ENCODE measurements at places on chromosomes 6 and 20.

DNA sequence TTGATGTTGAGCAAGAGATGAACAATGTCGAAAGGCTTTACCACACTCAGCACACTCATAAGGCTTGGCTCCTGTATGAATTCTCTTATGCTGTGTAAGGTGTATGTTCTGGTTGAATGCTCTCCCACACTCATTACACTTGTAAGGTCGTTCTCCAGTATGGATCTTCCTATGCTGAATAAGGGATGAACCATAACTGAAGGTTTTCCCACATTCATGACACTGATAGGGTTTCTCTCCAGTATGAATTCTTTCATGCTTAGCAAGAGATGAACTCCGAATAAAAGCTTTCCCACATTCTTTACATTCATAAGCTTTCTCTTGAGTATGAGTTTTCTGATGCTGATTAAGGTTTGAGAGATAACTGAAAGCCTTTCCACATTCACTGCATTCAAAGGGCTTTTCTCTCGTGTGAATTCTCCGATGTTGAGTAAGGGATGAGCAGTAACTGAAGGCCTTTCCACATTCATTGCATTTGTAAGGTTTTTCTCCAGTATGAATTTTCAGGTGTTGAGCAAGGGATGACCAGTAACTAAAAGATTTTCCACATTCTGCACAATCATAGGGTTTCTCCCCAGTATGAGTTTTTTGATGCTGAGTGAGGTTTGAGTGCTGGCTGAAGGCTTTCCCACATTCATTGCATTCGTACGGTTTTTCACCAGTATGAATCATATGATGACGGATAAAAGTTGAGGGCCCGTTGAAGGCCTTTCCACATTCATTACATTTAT lies 21.1 kb downstream of the ZNF184 start:
- DNase-seq, result no peak

DNA sequence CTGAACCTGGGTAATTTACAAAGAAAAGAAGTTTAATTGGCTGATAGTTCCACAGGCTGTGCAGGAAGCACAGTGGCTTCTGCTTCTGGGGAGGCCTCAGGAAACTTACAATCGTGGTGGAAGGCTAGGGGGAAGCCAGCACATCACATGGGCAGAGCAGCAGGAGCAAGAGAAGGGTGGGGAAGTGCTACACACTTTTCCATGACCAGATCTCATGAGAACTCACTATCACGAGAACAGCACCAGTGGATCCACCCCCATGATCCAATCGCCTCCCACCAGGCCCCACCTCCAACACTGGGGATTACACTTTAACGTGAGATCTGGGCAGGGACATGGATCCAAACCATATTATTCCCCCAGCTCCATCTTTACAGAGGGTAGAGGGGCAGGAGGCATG lies 166.4 kb downstream of the NFATC2 start:
- no peak for DNase-seq

DNA sequence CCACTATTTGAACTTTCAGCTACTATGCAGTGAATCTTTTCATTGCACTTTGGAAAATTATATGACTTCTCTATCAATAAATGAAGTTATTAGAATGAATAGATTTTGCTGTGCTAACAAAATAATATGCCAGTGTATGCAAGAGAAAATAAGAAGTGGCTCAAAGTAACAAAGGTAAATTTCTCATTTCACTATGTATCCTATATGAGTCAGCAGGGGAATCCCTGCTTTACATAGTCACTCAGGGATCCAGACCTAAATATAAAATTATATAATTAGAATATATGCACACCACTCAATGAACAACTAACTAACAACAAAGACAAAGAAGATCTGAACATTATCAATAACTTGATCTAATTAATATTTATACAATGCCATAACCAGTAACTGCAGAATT lies 390.8 kb upstream of the IRAK1BP1 start:
- DNase-seq, result no peak

DNA sequence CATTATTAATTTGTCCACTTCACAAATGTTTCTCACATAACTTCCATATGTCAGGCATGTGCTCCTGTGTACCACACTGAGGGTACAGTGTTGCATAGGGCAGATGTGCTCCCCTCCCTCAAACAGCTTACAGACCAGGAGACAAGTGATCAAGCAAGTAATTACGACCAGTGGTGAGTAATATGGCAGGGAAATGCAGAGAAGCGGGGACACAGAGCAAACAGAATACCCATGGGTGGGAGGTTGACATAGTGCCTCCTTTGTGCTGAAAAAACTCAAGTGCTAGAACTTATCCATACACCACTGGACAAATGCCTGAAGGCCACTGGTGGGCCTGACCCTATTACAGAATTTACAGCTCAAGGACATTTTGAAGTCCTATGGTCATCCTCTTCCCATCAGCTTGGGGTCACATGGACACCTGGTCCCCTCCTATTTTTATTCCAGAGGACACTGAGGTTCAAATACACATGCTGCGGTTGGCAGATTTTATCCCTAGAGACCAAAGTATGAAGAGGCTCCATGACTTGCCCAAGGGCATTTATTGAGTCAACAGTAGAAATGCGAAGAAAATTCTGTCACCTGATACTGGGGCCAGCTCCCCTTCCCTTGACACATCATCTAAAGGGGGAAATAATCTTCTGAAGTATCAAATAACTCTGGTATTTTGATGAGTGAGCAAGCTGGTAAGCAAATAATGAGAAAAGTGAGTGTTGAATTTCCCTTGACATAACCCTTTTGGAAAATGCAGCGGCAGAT lies 116.6 kb downstream of the QRSL1 start:
- DNase-seq, result no peak

- no peak for DNase-seq
These were observed 18.3 kb upstream of the GPRC6A start for GRCh38 chr6:116847227-116847626.

DNA sequence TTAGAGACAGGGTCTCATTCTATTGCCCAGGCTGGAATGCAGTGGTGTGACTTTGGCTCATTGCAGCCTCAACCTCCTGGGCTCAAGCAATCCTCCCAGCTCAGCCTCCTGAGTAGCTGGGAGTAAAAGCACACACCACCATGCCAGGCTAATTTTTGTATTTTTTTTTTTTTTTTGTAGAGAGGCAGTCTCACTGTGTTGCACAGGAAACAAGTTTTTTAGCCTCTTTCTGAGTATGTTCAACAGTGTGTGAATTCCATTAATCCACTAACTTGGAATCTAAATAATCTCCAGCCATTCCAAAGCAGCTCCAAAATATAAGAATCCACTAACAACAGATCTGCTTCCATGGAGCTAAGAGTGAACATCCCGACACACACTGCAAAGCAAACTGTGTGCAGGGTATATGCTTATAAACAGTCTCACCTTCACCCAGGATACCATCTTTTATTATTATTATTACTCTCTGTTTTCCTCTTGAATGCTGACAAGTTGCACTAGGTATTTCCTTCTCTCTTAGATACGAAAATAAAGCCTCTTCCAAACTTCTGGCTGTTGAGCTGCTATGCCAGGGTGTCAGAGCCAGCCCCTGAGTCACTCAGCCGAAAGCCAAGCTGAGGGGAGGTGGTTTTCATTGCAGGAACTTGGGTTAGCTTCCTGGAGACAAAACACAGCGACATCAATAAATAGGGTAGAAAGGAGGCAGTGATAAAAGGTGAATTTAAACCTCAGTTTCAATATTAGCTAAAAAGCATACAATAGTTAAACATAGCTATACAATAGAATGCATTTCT lies 264.9 kb downstream of the HIVEP2 start:
- no peak for DNase-seq

GRCh38 chr6:76861403-76861802 lies 601.9 kb downstream of the HTR1B start:
- no peak for DNase-seq

- DNase-seq, result no peak
These were observed 338.5 kb downstream of the CD83 start for GRCh38 chr6:14455876-14456648.

DNA sequence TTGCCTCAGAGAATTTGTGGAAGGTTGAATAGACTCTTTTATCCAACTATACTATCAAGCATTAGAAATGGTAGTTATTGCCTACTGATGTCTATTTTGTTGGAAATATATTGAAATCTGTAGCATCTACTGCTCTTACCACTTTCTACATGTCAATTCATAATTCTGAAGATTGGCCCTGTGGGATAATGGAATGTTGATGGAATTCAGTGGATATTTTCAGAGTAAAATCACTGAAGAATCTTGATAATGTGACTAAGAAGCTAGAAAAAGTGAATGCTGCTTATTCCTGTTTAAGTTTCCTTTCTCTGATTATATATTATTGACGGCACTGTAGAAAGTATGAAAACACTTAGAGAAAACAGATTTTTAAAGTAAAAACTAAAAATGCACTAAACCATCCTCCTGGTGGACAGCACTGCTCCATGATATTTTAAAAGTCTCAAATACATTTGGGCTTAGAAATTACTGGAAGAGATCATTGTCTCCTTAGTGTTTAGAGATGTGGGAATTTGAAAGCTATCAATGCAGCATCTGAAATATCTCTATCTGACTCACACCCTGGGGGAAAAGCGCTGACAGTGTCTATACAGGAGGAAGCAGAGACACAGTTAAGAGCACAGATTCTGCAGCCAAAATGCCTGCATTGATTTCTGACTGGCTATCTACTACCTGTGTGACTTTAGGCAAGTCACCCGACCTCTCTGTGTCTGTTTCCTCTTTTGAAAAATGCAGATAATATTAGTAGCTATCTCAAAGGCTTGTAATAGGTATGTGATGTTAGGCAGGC lies 37.9 kb upstream of the RCAN2 start:
- DNase-seq, result no peak

GRCh38 chr6:33590531-33591198 lies 10.6 kb upstream of the BAK1 start:
- no peak for DNase-seq

DNA sequence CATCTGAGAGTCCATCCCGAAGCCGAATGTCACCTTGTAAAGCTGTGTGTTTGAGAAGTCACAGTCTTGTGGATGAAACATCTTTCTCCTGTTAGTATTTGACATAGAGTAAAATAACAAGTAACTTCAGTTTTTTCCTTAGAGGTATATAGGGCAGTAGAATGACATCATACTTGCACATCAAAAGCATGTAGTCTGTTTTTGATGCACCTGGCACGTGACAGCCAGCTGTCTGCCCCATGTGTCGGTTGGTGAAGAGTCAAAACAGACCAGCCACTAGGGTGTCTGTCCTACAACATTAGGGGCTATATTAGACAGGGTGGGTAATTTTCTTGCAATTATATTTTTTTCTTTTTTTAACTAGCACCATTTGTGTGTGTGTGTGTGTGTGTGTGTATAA lies 70.2 kb downstream of the SNX9 start:
- DNase-seq, result no peak

DNA sequence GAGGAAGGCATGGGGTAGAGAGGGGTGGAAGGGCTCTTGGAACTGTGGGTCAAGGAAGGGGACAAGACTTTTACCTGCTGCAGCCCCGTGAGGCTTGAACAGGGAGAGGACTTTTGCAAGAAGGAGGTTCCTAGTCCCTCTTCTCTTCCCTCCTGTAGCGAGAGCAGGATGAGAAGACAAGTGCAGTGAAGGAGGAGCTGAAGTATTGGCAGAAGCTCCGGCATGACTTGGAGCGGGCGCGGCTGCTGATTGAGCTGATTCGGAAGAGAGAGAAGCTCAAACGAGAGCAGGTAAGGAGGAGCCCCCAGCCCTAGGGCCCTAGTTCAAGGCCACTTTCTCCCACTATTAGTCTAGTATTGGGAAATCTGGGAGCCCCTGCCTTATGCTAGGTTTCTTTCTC lies 10.6 kb downstream of the BRPF3 start:
- DNase-seq, result no peak

GRCh38 chr20:57396212-57396983 lies 5.2 kb downstream of the RBM38 start:
- DNase-seq, result no peak

- DNase-seq, result no peak
These were observed 52.1 kb upstream of the RNF182 start for GRCh38 chr6:13872681-13873080.

DNA sequence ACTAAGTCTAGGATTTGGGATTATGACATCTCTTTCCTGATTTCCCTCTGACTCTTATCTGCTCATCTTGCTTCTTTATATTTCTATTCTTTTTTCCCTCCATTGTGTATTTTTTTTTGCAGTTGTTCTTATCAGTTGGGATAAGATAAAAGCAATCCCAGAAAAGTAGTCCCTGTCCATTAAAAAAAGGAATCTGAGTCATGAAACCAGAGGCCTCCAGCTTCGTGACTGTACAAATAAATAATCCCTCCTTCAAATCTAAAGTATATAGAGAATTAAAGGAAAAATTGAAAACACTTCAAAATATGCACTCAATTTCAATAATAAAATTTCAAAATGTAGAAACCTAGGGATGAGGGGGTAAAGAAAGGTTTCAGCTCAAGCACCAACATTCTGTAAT lies 317.8 kb upstream of the NT5E start:
- DNase-seq, result no peak

- no peak for DNase-seq
These were observed 8.0 kb downstream of the TRIM10 start for GRCh38 chr6:30152910-30153610.

DNA sequence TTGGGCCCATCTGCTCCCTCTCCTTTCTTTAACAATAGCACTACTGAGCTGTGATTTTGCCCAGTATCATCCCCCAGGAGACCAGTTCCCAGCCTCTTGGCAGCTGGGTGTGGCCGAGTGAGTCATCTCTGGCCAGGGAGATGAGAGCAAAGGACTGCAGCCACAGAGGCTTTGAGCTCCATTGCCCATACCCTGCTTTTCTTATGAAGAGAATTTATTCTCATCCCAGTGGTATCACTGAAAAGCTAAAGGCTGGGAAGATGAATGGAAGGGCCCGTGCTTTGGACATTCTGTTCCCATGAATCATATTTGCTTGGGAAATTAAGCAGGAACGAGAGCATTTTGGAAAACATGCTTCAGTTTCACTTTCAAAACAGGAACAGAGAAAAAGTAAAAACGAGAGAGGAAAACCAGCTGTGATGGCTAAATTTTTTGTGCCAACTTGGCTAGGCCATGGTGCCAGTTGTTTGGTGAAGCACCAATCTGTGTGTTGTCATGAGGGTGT lies 14.9 kb downstream of the CST3 start:
- DNase-seq, result no peak

- DNase-seq, result no peak
These were observed 852 bp downstream of the SYNGAP1 start for GRCh38 chr6:33420491-33421343.

GRCh38 chr6:60695232-60695631 lies 1590.8 kb downstream of the KHDRBS2 start:
- DNase-seq, result no peak

- no peak for DNase-seq
These were observed 495.2 kb downstream of the PREX1 start for GRCh38 chr20:48332555-48332954.

Data from GM12891 (cell line).